EH (cell line): ENCODE measurements at places on chromosomes 7 and 10.

GRCh38 chr7:2924866-2925840, 81.0 kb upstream of the GNA12 start:
- no peak for DNase-seq

GRCh38 chr7:22323714-22324113, 33.2 kb downstream of the RAPGEF5 start:
- DNase-seq, result no peak

DNA sequence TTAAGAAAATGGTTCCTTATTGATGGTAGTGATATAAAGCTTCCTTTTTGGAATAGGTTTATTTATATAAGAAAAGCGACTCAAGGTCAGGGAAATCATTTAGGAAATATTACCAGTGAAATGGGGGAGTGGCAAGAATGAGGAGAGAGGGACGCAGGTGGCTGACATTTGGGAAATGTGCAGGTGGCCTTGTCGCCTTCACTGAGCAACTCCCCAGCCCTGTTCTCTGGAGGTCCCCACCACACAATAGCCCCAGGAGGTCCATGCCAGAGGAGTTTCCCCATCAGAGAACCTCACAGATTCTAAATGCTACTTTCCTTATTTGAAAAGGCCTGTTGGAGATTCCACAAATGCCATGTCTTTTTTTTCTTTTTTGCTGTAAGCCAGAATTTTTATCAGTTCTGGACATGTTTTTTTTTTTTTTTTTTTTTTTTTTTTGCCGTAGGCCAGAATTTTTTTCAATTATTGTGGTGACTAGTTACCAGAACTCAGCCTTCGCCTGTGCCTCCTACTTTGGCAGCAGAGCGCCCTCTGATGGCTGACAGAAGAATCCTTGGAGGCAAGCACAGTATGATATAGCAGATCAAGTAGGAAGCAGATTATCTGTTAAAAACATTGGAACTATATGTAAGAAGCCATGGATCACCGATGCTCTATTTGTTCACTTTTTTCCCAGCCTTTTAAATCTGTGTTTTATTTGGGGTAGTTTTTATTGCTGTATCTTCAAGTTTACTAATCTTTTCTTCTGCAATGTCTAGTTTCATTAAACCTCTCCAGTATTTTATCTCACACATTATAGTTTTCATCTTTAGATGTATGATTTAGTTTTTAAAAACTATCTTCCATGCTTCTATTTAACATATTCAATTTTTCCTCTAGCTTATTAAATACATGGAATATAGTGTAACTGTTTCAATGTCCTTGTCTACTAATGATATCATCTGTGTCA, 18.6 kb downstream of the OPALIN start:
- DNase-seq, result peak; percentile 68

DNA sequence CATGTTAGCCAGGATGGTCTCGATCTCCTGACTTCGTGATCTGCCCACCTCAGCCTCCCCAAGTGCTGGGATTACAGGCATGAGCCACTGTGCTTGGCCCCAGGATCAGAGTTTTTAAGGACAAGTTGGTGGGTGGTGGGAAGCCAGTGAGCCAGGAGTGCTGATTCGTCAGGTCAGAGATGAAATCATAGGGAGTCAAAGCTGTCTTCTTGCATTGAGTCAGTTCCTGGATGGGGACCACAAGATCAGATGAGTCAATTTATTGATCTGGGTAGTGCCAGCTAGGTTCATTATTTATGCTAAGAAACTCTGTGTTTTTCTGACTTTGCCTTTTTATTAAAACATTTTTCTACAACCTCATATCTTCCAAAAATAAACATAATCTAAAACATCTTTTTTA, 423.8 kb downstream of the ARL4A start:
- no peak for DNase-seq

GRCh38 chr7:6056616-6057015, 25.4 kb downstream of the ANKRD61 start:
- no peak for DNase-seq

DNA sequence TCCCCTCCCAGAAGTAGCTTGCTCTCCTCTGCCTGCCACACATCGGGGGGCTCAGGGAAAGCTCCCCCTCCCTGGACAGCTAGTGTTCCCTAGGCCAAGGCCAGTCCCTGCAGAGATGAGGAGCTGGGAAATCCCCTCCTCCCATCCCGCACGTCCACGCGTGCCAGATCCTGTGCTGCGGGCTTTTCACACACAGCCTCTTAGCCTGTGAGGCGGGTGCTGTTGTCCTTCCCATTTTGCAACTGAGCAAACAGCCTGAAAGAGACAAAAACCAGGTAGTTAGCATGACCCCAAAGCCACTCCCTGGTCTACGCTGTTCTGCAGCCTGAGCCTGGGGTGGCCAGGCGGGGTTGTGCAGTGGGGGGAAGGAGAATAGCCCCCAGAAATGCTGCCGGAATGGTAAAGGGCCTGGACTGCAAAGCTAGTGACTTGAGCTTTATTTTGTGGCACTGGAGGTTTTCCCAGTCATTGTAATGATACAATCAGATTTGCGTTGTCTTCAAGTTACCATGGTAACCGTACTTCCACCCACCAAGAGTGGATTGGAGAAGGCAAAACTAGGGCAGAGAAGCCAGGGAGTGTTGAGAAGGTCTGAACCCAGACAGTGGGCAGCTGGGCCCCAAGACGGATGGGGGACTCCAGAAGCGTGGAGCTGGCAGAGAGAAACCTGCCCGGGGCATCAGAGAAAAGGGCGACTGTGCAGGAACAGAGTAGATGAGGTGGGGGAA, 98.6 kb upstream of the KCTD7 start:
- peak; percentile 15 for DNase-seq

DNA sequence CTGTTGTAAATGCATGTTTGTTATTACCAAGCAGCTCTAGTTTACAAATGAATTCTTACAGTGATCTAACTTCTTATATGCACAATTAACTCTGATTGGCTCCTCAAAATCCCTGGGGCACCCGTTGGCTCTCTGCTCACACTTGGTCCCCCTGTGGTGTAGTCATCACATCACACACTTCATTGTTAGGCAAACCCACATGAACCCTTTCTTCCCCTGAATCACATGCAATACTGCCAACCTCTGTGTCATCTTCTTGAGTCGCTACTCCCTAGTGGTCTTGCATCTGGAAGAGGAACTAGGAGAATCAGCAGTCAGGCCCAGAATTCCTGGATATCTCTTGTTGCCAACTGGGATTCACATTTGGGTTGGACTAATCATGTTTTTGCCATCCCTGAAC, 73.1 kb downstream of the CD36 start:
- DNase-seq, result no peak

DNA sequence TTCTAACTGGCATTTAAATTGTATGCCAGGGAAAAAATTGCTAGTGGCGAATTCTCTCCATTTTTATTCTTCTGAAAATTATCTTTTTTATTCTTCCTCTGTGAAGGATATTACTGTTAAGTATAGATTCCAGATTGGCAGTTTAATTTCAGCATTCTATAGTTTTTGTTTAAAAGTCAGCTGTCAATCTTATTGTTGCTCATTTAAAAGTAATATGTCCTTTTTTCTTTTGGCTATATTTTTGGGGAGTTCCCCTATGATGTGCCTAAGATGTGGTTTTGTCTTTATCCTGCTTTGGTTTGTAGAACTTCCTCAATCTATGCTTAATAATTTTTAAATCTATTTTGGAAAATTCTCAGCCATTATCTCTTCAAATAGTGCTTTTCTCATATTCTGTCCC, 135.9 kb downstream of the ARHGAP12 start:
- no peak for DNase-seq

DNA sequence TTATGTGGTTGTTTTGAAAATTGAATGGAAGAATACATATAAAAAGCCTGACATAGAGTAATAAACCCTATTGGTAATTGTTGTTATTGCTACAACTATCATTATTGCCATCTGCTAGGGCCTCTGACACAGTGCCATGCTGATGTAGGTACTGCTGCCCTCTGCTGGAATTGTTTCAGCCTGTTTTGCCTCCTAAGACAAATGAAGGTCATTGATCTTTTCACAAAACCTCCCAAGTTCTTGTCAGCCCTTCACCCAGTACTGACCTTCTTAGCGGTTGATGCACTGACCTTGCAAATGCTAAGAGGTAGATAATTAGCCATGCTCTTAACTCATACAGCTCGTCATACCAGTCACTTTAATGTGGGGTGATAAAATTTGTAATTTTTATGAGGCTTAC, 975.2 kb downstream of the SORCS1 start:
- DNase-seq, result peak; percentile 50

GRCh38 chr10:1589257-1589656, 148.1 kb downstream of the ADARB2 start:
- DNase-seq, result no peak

DNA sequence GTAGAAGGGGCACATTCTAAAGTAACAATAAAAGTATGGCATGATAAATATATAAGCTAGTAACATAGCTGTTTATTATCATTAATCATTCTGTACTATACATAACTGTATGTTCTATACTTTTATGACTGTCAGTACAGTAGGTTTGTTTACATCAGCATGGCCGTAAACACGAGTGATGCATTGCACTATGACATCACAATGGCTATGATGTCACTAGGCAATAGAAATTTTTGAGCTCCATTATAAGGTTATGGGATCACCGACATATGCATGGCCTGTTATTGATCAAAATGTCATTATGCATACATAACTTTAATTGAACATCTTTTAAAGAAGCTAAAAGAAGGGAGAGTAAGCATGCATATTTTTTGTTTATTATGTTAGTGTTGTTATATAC, 200.1 kb upstream of the SHH start:
- DNase-seq, result no peak

DNA sequence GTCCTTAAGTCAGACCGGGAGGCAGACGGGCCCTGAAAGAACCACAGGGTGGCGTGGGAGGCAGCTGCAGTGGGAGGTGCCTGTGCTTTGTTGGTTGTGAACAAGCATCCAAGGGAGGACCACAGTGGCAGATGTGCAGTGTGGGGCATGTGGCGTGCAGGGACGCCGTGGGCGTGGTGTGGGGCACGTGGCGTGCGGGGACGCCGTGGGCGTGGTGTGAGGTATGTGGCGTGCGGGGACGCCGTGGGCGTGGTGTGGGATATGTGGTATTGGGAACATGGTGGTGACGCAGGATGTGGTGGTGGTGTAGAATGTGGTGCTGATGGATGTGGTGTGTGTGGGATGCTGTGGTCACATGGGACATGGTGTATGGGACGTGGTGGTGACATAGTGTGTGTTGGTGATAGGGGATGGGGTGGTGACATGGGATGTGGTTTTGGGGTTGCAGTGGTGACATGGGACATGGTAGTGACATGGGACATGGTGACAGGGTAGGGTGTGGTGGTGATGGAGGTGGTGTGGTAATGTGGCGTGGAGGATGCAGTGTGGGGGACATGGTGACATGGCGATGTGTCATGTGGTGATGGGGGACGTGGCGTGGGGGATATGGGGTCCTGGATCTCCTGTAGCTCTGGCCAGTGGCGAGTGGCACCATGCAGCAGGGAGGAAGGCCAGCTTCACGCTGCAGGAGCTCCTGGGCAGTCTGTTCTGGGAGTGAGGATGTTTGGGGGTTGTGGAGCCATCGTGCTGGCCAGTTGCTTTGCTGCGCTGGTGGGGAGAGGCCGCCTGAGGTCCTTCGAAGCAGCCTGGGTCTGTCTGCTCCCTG, 78.8 kb downstream of the INPP5A start:
- no peak for DNase-seq

GRCh38 chr7:19336836-19337383, 191.7 kb upstream of the FERD3L start:
- DNase-seq, result no peak

DNA sequence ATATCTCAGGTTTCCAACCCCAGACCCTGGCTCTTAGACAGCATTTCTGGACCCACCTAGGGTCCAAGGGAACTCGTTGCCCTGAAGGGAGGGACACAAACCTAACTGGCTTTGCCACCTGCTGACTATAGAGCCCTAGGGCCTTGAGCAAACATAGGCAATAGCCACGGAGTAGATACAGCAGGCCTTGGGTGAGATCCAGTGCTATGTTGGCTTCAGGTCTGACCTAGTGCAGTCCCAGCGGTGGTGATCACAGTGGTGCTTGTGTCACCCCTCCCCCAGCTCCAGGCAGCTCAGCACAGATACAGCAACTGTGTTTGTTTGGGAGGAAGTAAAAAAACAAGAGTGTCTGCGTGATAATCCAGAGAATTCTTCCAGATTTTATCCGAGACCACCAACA, 9.7 kb upstream of the TNKS2 start:
- DNase-seq, result no peak

DNA sequence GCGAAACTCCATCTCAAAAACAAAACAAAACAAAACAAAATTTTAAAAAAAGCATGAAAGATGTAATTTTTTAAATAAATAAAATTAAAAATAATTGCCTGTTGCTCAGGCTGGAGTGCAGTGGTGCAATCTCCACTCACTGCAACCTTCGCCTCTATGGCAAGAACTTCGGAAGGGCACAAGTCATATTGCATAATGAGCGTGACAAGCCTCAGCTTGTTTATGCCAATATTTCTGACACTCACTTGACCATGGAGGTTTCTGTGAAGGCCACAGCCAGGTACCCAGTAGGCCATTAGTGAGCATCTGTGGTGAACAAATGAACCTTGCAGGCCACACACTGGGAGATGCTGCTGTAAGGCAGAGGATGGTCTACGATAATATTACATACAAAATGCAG, 106.1 kb upstream of the KMT2C start:
- no peak for DNase-seq

DNA sequence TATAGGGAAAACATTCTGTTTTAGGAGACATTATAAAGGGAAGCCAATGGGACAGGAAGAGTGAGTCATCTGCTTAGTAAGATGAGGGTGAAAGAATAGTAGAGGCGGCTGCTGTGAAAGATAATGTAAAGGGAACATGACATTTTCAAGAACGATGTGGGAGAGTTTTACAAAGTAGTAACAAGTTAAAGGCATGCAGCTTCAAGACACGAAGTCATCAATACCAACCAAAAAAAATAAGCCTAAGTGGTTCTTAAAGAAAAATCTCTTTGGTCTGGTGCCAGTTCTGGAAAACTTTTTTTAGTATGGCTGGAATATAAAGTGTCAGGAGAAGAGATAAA, 6.1 kb downstream of the GSTO1 start:
- DNase-seq, result peak; percentile 82

GRCh38 chr10:11522821-11523245, 88.6 kb downstream of the USP6NL start:
- no peak for DNase-seq

- no peak for DNase-seq
Measured at GRCh38 chr7:42222891-42223290, 14.1 kb downstream of the GLI3 start.

- no peak for DNase-seq
Measured at GRCh38 chr10:108064746-108065260, 900.3 kb upstream of the SORCS1 start.

GRCh38 chr10:101065481-101066145, 3.8 kb downstream of the KAZALD1 start:
- peak; percentile 52 for DNase-seq

GRCh38 chr10:11832042-11832441, 8.9 kb downstream of the PROSER2 start:
- peak; percentile 4 for DNase-seq

GRCh38 chr10:49408519-49409306, 12.8 kb upstream of the DRGX start:
- no peak for DNase-seq
